ENCODE measurements at places on chromosomes 1 and 21.

GRCh38 chr1:38745476-38746401 lies 113.8 kb downstream of the RRAGC start:
- DNase-seq = no peak

DNA sequence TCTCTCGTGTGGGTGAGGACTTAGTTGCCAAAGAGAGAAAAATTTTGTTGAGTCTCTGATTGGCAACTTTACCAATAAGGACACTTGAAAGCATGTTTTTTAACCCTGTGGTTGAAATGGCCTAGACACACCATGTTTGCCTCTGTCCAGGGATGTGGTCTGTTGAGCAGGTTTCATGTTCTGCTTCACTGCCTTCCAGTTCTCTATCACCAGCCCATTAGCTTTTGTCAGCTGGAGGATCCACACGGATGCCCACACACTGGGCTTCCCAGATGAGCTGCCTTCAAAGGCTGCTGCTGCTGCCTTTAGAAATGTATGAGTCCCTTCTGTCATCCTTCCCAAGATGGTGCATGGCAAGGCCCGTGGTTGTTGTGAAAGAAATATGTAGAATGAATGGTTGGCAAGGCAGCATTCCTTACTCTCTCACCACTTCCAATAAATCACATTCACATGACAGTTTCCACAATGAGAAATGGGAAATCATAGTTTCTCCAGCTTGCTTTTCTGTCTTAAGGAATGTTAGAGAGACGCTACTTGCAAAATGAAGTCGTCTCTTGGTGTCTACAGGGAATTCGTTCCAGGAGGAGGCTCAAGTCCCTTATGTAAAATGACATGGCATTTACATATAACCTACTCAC lies 108.2 kb upstream of the SLC35F3 start:
- DNase-seq = no peak

GRCh38 chr1:8397511-8397910 lies 79.6 kb downstream of the SLC45A1 start:
- no peak for DNase-seq

GRCh38 chr1:205229916-205230700 lies 2.4 kb downstream of the TMCC2 start:
- no peak for DNase-seq

- DNase-seq = no peak
Measured at GRCh38 chr1:59697150-59697800, 117.5 kb upstream of the HOOK1 start.

GRCh38 chr1:23178950-23179349 lies 10.3 kb upstream of the LUZP1 start:
- no peak for DNase-seq

DNA sequence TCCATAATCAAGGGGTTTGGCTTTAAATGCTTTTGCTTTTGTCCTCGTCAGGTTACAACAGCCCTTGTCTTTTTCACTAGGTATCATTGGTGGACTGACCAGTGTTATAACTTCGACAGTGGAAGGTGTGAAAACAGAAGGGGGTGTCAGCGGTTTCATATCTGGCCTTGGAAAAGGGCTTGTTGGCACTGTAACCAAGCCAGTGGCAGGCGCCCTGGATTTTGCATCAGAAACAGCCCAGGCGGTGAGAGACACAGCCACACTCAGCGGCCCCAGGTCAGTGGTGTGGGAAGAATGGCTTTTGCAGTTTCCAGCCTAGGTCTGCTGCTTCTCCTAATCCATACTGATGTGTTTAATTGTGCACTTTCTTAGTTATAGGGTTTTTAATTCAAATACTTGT lies 157.9 kb downstream of the DHRS3 start:
- no peak for DNase-seq

DNA sequence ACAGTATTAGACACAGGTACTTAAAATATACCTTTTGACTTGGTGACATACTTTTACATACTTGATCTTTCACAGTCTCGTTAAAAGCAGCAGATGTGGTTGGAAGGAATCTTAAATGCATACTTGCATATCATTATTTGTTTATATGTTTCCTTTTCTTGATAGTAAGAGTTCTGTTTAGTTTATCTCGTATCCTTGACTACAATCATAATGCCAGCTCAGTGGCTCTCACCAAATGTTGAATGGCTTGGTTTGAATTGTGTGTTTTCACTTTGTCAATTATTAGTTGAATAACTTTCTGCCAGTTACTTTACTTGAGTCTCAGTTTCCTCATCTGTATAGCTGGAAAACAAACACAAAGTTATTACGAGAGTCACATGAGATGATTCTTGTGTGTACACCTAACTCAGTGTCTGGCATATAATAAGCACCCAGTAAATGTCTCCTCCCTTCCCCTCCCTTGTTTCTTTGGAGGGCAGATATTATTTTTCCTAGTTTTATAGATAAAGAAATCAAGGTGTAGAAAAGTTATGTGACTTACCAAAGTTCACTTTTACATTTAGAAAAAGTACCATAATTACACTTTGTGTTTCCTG lies 131.6 kb upstream of the IVNS1ABP start:
- DNase-seq = no peak

DNA sequence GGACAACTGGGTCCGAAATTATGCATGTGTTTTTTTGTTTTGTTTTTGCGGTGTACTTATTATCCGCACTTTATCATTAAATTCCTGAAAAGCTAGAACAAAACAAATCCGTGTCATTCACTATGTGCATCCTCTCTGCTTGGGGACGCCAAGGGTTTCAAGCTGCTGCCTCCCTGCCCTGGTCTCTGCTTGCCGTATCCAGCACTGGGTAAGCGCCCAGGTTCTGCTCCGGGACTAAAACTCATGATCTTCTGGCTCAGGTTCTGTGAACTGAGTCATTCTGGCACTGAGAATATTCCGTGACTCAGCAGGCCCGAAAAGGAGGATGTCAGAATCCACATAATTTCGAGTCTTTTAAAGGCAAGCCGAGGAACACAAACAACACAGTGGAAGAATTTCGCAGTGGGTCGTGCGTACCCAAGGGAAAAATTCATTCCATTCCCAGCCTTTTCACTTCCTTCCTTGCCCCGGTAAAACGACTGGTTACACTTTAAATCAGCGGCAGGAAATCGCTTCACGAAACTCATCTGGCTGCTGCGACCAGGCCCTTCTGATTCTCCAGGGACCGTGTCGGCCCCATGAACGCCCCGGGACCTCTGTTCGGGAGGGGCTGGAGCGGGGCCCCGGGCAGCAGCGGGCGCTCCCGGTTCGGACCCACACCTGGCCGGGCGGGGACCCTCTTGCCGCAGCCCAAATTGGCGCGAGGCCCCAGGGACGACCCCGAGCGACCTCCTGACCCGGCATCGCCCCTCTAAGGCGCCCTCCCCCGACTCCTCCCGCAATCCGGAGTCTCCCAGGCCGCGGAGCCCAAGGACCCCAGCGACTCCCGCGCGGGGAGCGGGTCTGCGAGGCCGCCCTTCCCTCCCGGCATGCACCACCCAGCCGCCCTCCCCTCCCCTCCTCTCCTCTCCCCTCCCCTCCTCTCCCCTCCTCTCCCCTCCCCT lies 746 bp upstream of the LAMC1 start:
- DNase-seq = peak; percentile 29

- DNase-seq = peak; percentile 61
Measured at GRCh38 chr1:202952818-202953217, 5.3 kb downstream of the ADIPOR1 start.

GRCh38 chr1:44636083-44636687 lies 38.1 kb downstream of the TMEM53 start:
- DNase-seq = no peak

DNA sequence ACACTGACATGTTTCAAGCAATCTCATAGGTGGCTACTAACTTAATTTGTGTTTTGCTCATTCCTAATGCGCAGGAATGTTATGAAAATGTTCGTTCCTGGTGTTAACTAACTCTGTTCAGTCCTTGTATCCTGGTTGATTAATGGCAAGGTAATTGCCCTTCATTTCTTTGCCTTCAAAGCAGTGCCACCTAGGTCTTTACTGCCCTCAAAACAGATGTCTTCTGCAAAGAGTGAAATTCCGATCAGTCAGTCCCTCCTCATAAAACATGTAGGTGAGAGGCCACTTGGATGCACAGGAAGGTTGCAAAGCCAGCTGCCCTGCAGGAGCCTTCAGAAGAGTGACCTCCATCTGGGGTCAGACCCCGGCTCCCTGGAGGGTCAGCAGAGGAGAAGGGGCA lies 179.4 kb downstream of the KIF26B start:
- no peak for DNase-seq

- no peak for DNase-seq
Measured at GRCh38 chr21:35234725-35235124, 185.6 kb upstream of the RUNX1 start.

- DNase-seq = no peak
Measured at GRCh38 chr1:113201560-113201959, 128.6 kb downstream of the LRIG2 start.

DNA sequence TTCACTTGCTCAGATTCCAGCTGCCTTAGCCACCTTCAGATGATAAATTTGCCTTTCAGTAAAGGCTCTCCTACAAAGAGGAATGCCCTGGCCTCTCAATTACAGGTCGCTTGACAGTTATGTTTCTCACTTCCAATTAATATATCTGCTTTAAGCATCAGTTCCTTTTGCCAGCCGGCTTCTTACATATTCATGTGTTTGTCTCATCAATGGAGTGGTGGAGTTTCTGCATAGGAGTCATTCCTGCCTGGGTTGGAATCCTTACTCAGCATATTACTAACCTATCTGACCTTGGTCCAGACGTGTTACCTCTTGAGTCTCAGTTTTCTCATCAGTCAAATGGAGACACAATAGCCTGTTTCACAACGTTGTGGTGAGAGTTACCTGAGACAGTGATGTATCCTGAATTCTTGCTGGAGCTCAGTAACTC lies 9.4 kb upstream of the SESN2 start:
- DNase-seq = no peak

DNA sequence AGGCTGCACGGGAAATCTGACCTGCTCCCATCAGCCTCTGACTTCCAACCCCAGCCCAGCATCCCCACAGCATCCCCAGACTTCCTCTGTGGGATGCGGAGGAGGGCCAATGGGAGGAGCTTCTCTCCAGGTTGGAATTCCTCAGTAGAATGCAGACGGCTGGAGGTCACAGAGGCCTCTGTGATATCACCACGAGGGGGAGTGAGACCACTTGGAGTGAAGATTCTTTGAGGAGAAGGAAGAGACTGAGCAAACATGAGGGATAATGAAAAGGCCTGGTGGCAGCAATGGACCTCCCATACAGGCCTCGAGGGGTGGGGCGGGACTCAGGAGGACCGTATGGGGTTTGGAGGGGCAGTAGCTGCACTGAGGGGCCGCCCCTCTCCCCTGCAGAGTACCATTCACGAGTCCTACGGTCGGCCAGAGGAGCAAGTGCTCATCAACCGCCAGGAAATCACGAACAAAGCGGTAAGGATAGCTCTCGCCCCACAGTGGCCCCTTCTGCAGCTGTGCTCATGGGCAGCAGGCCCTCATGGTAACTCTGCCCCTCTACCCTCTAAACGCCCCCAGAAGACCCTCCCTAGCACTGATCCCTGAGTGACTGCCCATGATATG lies at the start of gene CATSPER4:
TSS of gene CATSPER4 (plus strand) at position 230 of the 615 bp plus-strand sequence. CDS start at position 256, 26 bp downstream.
- DNase-seq = peak; percentile 46

DNA sequence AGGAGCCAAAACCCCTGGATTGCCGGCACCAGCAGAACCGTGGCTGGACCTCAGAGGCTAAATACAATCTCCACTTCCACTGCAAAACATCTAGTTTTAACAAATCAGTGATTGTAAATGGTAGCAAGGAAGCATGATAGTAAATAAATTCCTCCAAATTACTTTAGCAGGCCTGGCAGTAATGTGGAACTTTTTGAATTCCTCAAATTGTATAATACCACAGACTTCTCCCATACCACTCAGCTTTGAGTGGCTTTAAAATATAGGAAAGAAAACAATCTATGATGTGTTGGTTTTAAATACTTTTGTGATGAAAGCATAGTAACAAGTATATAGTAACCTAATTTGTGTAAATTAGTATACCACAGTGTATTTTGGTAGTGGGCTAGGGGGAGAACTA lies 34.1 kb downstream of the NIBAN1 start:
- DNase-seq = no peak

DNA sequence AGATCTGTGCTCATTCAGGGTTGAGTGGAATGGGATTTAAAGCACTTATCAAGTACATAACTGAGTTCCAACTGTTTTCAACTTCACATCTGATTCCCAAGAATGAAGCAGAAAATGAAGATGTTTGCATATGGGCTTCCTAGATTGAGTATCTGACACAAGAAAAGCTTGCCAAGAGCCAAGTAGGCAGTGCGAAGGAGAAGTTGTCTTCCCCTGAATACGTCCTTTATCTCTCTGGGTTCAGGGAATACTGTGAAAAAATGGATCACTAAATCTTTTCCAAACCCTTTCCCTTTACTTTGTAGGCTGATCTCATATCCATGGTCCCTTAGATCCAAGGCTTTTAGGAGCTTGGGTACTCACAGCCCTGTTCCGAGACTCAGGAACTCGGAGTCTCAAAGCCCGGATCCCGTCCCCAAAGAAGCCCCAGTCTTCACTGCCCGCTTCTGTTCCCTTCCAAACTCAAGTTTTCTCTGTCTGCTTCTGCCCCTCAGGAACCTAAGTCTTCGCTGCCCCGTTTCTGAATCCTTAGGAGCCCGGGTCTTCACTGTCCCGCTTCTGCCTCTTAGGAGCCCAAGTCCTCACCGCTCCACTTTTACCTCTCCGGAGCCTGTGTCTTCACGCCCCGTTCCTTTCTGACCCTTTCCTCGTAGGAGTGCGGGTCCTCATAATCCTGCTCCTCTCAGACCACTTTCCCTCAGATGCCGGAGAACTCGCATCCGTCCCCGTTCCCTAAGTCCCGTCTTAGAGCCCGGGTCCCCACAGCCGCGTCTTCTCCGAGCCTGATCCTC lies 616 bp downstream of the TAF12 start:
- DNase-seq = no peak

- no peak for DNase-seq
Measured at GRCh38 chr1:14929547-14930246, 223.8 kb upstream of the TMEM51 start.

GRCh38 chr21:43845386-43845785 lies 19.6 kb upstream of the AGPAT3 start:
- no peak for DNase-seq

GRCh38 chr1:182700351-182700709 lies 15.9 kb upstream of the RGS8 start:
- DNase-seq = no peak

- no peak for DNase-seq
Measured at GRCh38 chr1:1418464-1419362, 2.4 kb downstream of the ANKRD65 start.

- peak; percentile 87 for DNase-seq
Measured at GRCh38 chr1:39954870-39955546, at the start of gene MFSD2A. Gene MFSD2A, plus strand, starts transcription at chr1:39955145. Its CDS starts 148 bp downstream, at chr1:39955293.

- no peak for DNase-seq
Measured at GRCh38 chr1:3351449-3352298, 102.8 kb upstream of the ARHGEF16 start.

Measured in CD4-positive, alpha-beta T cell treated with Interferon alpha-2 for 1 hour (primary cell).